COR-L47 (cell line): ENCODE measurements at places on chromosomes 2 and 18.

DNA sequence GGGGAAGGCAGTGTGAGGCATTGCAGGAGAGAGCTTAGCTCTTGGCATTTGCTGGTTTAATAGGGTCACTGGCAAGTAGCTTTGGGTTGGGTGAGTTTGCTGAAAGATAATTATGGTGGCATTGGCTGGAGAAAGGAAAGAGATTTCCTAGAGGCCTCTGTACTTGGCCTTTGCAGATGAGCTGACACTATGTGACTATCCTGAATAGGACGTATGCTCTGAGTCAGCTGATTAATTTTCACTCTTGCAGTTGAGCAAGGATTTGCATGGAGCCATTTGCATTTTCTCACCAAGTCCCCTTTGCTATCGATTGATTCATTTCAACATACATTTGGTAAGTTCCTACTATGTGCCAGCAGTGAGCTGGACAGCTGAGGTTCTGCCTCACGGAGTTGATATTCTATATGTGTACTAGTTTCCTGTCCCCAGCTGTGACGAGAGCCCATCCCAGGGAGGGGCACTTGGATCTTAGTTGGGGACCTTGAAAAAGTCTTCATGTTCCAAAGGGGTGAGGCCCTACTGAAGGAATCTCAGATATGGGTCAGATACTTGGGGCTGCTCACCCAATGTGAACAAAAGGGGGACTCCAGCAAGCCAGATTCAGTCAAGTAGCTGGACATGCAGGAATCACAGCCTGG is 245.7 kb downstream of the LOXHD1 start:
- no peak for DNase-seq

GRCh38 chr2:85577386-85578242 is at the start of gene VAMP8:
Gene VAMP8, plus strand, starts transcription at chr2:85577586. Its CDS starts 61 bp downstream, at chr2:85577647.
- DNase-seq, result no peak

GRCh38 chr2:117323331-117323730 is 491.2 kb upstream of the DDX18 start:
- no peak for DNase-seq

DNA sequence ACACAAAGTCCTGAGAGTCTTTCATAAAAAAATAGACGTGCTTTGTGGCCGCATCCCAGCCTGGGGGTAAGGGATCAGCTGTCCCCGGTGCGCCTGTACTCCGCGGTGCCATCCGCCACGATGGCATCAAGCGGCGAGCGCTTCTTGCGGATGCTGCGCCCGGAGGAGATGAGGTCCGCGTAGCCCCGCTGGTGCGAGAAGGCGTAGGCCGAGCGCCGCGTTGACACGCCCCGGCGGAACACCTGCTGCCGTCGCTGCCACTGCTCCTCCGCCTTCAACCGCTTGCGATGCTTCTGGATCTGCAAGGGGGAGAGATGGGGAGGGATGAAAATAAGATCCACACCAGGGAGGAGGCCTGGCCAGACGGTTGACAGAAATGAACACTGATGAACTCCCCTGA is 26.8 kb upstream of the NARS1 start:
- no peak for DNase-seq

DNA sequence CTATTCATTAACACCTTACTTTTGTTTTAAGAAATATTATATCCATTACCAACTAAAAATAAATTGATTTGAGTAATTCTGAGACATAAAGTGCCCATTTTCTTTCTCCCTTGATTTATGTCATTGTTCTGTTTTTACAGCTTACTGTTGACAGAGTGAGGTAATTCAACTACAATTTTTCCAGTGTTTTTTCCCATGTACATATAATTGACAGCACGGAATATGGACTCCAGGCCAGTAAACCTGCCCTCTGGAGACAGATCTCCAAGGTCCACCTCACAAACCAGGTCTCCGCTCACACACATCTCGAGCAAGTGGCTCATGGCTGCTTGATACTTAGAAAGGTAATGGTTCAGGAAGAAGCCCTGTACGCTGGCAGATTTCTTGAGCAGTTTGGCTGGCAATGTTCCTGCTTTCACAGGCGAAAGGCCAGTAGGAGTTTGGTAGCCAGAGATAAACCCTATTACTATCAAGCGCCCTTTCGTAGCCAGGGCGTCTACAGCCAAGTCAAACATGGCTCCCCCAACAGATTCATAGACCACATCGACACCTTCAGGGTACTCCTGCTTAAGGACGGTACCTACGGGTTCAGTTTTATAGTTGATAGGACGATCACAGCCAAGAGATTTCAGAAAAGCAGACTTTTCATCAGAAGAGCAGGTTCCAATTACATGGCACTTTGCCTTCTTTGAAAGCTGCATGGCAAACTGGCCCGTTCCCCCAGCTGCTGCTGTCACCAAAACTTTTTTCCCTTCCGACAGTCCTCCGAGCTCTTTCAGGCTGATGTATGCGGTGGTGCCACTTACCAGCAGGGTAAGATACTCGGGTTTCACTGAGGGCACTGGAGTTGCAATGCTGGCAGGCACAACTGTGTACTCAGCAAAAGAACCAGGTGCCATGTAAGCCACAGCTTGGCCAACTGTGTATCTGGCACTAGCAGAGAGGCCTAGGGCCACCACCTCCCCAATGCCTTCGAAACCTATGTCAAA is 7.4 kb downstream of the PTGR3 start:
- DNase-seq, result no peak

DNA sequence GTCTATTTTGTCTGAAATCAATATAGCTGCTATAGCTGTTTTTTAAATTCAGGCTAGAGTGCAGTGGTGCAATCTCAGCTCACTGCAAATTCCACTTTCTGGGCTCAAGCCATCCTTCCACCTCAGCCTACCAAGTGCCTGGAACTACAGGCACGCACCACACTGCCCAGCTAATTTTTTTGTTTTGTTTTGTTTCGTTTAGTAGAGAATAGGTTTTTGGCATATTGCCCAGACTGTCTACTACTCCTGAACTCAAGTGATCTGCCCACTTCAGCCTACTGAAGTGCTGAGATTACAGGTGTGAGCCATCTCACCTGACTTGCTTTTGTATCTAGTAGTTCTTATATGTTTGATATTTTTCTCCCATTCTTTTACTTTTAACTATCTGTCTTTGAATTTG is 259.7 kb downstream of the CDH19 start:
- DNase-seq, result peak; percentile 94

GRCh38 chr18:50649821-50650220 is 89.9 kb downstream of the MAPK4 start:
- DNase-seq, result no peak

DNA sequence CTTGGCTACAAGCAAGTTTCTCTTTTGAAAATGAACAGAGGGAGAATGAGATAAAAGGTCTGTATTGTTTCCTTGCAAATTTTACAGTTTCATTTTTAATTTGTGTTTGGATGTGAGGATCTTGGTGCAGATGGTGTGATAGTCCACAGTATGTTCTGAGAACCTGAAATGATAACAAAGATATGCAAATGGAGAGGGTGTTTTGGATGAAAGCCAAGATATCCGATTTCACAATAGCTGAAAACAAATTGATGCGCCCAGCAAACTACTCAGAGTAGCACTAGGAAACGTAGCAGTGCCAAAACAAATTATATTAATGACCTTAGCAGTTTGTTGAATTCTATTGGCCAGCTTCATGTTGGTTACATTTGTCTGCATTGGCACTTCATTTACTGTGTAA is 683.5 kb downstream of the TMEM182 start:
- peak; percentile 82 for DNase-seq

DNA sequence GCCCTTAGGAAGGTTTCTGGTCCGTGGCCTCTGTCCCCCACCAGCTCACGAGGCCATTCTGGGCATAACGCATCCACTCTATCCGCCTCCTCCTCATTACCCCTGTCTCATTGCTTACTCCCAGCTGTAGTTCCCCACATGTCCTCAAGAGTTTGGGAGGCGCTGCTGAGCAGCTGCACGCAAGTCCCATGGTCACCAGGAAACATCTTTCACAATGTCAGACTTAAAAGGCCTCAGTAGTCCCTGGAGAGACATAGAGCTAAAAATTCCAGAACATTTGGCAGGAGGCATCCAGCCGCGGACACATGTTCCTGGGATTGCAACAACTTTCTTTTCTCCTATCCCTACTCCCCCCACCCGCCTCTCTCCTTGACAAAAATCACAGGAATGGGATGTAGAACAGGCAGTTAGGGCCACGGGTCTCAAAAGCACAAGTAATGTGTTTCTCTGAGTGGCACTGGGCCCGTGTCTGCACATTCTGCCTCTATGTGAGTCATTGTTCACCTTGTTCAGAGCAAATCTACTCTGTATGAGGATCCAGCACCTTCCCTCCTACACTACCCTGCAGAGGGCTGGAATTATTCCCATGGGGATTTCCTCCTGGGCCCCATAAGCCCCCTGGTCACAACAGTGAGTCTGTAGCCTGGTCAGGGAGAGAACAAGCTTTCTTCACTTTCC is 8.1 kb downstream of the LBH start:
- DNase-seq, result peak; percentile 21

DNA sequence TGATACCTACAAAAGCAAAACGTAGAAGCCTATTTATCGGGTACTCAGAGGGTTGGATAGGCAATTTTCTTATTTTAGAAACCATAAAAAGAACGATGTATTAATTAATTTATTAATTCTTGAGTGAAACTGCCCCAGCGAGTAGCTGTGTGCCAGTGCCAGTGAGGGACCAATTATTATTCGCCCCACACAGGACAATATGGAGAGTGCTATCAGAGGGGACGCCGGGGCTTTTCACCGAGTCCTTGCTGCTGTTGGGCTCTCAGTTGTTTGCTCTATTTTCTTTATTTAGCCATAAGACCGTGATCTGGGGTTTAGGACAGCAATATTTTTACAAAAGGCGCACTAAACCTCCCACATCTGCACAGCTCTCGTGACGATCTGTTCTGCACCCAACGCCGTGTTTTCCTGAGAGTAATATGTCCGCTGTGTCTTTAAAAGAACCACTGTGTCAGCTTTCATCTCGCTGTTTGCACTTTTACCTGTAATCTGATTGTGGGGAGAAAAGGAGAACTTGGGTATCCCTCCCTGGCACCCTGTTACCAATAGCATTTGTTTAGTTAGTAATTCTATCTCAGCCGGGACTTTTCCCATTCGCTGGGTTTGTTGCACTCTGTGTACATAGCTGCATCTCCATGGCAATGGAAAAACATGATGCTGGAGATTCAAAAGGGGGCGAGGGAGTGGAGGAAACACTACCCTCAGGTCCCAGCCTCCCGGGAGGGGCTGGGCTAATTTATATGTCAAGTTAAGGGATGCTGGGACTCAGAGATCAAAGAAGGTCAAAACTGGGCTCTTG is 30.1 kb upstream of the ZNF516 start:
- peak; percentile 96 for DNase-seq

GRCh38 chr18:2978208-2978607 is 34.7 kb downstream of the LPIN2 start:
- DNase-seq, result no peak

DNA sequence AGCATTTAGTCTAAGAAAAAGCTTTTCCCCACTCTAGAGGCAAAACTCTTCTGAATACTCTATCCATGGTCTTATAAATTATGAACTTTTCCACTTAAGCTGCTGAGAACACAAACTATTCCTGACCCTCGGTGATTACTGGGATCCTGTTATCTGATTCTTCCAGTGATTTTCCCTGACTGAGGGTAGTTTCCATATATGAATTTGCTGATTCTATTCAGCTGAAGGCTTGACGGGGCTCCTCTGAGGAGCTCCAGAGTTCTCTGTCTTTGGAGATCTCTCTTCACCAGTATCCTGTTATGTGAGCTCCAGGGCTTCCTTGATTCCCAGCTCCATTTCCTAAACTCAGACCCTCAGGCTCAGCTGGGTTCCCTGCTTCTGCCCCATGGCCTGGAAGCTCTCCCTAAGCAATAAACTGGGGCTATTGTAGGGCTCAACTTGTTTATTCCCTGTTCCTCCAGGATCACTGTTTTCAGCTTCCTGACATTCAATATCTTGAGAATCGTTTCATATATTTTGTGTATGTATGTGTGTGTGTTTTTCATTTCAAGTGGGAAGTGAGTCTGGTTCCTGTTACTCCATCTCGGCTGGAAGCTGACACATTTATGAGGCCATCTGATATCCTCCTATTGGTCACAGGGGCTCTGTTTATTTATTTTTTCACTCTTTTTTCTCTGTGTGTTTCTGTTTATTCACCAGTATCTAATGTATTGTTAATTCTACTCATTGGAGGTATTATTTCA is 78.2 kb downstream of the ARHGAP28 start:
- DNase-seq, result no peak

GRCh38 chr2:208163489-208163888 is at the start of gene CRYGA:
Gene CRYGA, minus strand, starts transcription at chr2:208163589. Its CDS starts 33 bp downstream, at chr2:208163556.
- no peak for DNase-seq

GRCh38 chr18:62867534-62867933 is 152.2 kb downstream of the PHLPP1 start:
- no peak for DNase-seq
